ENCODE measurements at places on chromosomes 16 and 17.

DNA sequence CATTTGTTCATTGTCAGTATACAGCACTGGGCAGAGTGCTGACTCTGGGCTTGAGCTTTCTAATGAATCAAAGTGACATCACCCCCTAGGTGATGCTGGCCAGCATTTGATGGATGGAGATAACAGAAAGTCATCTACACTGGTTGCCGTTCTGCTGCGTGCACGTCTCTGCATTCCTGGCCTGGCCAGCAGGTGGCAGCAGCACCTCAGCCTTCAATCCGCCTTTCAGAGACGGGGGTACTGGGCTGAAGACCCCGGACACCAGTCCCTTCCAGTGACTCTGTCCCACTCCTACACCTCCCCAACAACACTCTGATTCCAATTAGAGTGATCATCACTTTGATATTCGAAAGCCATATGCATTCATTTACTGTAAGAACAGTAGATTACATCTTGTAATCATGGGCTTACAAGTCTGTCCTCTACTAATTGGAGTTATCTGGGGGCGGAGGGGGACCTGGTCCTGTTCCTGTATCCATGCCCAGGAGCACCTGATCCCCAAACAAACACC is 6.0 kb downstream of the CPSF4L start:
- peak; percentile 50 for DNase-seq

- DNase-seq: no peak
Observed at GRCh38 chr16:15141586-15141985, 47.5 kb upstream of the RRN3 start.

DNA sequence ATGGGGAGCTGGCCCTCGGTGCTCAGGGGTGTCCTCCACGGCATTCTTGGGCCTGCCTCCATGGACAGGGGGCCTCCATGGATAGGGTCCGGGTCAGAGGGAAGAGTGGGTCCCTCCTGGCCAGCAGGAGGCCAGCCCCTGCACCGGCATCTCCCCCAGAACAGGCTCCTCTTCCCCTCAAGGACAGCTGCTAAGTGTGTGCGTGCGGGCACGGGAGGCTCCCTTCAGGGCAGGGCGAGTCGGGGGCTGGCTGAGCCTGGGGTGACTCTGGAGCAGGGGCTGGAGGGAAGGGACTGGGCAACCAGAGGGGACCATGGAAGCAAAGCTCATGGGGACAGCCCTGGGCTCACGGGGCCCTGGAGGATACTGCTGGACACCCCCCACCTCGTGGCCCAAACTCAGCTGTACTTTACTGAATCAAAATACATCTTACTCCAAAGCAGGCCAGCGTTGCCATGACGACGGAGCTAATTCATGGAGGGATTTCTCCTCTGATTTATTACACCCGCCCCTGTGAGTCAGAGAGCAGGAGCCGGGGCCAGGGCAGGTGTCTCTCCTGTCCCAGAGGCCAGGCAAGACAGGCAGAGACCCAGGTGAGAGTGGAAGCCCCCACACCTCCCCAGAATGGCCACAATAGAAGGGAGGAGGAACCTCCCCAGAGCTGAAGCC is 2.1 kb downstream of the CASKIN1 start:
- no peak for DNase-seq

- no peak for DNase-seq
Observed at GRCh38 chr17:28526381-28526780, 20.2 kb downstream of the FOXN1 start.

DNA sequence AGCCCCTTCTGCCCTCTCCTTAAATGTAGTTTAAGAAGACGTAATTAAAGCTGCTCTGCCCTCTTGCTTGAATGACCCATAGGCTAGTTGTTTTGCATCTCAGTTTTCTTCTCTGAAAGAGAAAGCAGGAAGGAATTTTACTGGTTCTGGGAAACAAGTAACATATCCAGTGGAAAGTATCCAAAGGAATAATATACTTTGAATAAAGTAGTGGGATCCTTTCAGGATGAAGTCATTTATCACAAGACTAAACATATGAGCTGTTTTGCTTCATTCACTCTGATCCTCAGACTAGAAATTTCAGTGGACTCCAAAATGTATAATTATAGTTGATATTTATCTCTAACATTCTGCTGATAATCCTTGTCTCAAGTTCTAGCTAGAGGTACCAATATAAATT is 1297.6 kb upstream of the GOT2 start:
- DNase-seq: no peak

GRCh38 chr16:58049232-58050185 is 24.0 kb downstream of the MMP15 start:
- no peak for DNase-seq

- DNase-seq: no peak
Observed at GRCh38 chr16:17027488-17028129, 443.2 kb downstream of the XYLT1 start.

GRCh38 chr16:61681673-61682072 is 354.6 kb downstream of the CDH8 start:
- DNase-seq: no peak

- DNase-seq: peak; percentile 59
Observed at GRCh38 chr17:4947411-4948165, 742 bp downstream of the PFN1 start.

- DNase-seq: no peak
Observed at GRCh38 chr17:33603789-33604188, 310.7 kb upstream of the ASIC2 start.

- no peak for DNase-seq
Observed at GRCh38 chr17:74272731-74273201, 1.3 kb upstream of the DNAI2 start.

DNA sequence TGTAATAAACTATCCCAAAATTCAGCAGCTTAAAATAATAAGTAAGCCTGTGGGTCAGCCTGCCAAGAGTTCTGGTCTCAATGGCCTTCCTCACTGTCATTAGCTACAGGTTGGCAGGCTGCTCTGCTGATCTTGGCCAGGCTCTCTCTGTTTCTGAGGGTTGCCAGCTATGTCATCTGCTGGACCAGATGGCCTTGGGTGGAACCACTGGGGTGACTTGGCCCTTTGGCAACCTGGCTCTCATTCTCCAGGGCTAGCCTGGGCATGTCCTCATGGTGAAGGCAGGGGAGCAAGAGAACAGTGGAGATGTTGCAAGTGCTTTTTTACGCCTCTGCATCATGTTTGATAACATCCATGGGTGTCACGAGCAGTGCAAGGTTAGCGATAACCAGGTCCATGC is 13.9 kb downstream of the ITGAM start:
- no peak for DNase-seq

DNA sequence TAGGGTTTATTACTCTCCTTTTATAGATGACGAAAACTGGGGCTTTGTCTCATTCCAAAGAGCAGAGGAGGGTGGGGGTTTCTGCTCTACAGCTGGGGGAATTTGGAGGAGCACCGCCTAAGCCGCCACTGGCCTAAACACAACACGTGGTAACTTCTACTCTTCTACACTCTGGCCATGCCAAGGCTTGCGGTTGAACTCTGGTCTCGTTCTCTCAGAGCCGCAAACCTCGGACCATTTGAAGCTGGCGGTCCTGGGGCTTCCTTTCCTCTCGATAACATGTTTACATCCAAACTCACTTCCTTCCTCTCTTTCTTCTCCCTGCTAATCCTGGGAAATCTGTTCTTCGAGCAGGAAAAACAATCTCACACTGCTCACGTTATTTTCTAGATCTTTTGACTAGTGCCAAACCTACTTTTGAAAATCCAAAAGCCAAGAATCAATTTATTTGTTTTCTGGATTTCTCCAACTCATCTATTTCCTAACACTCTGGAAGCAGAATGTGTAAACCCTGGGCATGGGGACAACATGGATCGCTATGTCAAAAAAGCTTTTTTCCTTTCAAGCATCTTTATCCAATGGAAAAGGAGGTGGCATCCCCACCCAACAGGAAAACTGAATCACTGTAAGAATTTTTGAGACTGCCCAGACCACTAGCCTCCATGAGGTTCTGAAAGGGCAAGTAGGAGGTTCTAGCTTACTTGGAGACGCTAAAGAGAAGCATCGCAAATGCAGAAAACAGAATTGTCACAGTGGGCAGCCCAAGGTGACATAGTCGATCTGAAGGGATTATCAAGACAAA is 13.6 kb upstream of the EEF2K start:
- peak; percentile 85 for DNase-seq

DNA sequence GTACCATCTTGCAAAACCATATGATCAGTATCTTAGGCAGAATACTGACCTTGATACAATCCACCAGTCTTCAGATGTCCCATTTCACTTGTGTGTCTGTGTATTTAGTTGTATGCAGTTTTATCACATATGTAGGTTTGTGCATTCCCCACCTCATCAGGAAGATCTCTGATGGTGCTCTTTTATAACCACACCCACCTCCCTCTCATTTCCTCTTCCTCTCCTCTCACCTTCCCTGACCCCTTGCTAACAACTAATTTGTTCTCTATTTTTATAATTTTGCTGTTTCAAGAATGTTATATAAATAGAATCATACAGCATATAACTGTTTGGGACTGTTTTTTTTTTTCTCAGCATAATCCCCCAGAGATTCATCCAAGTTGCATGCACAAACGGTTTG is 52.0 kb upstream of the ACSM2B start:
- no peak for DNase-seq

DNA sequence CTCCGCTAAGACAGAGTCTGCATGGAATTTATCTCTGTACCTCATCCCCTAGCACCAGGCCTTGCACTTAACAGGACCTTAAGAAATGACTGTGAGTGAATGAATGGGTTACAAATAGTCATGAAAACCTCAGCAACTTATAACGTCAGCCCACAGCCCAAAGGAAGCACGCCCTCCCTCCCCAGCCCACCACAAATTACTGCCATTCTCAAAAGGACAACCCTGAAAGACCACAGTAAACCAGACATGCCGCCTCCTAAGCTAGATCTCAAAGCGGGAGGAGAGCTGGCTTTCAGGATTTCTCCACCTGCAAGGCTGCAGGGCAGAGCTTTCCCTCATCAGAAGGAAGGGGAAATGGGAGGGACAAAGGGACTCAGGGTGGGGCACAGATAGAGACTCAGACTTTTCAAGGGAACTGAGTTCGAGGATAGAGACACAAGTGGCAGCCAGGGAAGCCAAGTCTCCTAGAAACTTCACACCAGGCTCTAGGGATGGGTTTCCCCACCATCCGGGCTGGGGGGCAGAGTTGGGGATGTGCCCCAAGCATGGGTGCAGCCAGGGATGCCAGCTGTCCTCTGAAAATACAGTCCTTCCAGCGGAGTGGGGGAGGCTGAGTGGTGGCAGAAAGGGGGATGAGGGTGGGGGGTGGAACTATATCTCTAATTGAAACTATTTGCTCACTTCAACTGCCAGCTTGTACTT is 56.7 kb downstream of the PLXDC1 start:
- no peak for DNase-seq

DNA sequence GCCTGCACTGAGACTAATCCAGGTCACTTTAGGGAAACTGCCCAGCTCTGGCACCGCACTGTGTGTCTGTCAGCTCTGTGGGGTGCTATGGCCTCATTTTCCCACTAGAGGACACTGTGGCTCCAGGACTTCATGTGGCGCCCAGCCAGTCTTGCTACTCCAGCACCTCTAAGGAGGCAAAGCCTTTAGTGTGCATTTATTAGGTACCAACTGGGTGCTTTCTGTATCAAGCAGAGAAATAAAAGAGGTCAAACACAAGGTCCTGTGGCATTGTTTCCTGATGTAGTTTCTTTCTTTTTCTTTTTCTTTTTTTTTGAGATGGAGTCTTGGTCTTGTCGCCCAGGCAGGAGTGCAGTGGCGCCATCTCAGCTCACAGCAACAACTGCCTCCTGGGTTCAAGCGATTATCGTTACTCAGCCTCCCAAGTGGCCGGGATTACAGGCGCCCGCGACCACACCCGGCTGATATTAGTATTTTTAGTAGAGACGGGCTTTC is 12.5 kb upstream of the RHBDL3 start:
- peak; percentile 76 for DNase-seq

- no peak for DNase-seq
Observed at GRCh38 chr17:81934850-81935708, 2.0 kb downstream of the PYCR1 start.

DNA sequence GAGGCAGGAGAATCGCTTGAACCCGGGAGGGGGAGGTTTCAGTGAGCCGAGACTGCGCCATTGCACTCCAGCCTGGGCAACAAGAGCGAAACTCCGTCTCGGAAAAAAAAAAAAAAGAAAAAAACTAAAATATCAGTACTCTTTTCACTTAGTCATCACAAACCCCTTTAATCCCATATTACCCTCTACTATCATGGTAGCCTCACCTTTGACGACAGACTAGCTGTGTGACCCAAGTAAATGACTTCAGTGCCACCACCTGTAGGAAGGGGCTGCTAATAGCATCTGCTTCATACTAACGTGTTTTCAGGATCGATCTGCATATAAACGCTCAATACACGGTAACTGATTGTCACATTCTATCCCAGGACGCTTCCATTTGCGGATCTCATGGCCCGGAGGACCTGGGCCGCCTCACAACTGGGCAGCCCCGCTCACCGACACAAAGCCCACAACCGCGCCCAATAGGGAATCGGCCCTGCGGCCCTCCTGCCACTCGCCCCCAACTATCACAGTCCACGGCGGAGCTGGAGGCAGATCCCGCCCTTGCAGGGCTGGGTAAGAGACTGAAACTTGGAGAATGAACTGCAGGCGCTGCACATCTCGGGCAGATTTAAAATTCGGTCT is 1.1 kb upstream of the ZNF263 start:
- DNase-seq: no peak

DNA sequence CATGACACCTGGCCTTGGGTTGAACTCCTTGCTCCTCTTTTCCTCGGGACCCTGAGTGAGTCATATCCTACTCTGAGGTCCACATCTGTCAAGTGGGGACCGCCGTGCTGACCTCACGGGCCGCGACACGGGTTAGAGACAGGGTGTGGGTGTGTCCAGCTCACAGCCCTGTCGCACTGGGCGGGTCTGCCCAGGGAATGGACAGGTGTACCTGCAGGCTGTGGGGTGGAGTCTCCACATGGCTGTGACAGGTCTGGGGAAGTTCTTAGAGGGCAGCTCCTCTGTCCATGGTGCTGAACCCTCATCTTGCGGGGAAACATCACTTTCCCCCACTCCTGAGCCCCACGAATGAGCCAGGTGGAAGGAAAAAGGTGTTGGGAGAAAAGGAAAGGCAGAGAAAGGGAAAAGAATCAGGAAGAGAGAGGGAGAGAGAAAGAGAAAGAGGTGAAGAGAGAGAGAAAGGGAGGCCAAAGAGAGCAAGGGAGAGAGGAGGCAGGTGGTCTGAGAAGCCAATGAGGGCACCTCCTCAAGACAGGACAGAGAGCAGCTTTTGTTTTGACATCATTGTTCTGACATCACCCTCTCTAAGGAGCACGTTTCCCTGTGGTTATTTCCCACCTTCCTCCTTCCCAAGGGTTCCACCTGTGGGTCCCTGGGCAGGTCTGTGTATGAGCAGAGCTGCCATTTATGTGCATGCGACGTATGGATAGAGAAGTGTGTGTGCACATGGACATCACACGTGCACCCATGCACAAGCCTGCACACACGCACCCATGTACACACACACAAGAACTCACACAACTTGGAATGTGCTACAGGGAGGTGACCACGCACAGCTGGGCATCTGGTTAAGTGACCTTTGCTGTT is 32.6 kb upstream of the CBFA2T3 start:
- peak; percentile 36 for DNase-seq

GRCh38 chr17:6104956-6105648 is 34.9 kb downstream of the WSCD1 start:
- no peak for DNase-seq
